ENCODE measurements at places on chromosomes 5 and 9.

DNA sequence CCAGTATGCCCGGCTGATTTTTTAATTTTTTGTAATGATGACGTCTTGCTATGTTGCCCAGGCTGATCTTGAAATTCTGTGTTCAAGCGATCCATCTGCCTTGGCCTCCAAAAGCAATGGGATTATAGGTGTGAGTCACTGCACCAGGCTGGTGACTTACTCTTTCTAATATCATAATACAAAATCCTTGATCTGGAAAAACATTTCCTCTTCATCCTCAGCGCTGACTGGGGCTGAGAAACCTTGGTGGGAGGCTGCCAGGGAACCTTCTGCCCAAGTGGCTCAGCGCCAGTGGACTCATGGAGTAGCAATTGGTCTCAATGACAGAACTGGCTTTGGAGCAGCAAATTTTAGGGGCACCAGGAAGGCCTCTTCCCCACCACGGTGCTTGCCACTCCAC, 17.5 kb upstream of the SEMA4D start:
- no peaks in the 10 kb centered on the region for H3K36me3 ChIP-seq
- no peak overlapping the region for H3K27ac ChIP-seq
- no peaks in the 10 kb centered on the region for H3K4me1 ChIP-seq
- no peak for DNase-seq
- no peaks in the 10 kb centered on the region for H3K27me3 ChIP-seq

DNA sequence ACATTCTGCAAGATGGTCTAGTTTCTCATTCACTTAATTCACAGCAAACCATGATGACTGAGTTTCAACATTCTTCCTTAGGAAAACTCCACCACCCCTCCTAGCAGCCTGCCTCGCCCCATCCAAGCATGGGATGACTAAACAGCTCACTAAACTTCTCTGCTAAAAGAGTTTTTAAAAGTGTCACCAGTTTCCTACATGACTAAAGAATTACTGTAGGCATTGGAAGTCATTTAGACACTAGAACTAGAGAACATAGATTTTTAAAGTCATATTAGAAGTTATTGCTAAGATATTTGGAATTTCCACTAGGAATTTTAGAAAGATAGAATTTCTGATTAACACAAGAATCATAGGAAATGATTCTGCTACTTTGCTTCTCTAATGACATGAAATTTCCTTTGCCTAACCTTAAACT, 5.5 kb upstream of the ESM1 start:
- no peak for DNase-seq
- no peak overlapping the region for H3K27ac ChIP-seq
- H3K4me1 ChIP-seq: no peaks in the 10 kb centered on the region
- H3K4me3 ChIP-seq: no peak overlapping the region
- H3K27me3 ChIP-seq: peaks cover 3% of the 10 kb centered on the region

GRCh38 chr5:93891491-93892480, 150.4 kb upstream of the POU5F2 start:
- H3K27ac ChIP-seq: no peak overlapping the region
- no peak for DNase-seq
- no peaks in the 10 kb centered on the region for H3K36me3 ChIP-seq
- peaks cover 14% of the 10 kb centered on the region for H3K4me1 ChIP-seq
- H3K27me3 ChIP-seq: no peaks in the 10 kb centered on the region

GRCh38 chr9:101902051-101902450, 163.6 kb upstream of the GRIN3A start:
- no peaks in the 10 kb centered on the region for H3K36me3 ChIP-seq
- H3K27me3 ChIP-seq: no peaks in the 10 kb centered on the region
- no peak overlapping the region for H3K4me3 ChIP-seq
- no peaks in the 10 kb centered on the region for H3K4me1 ChIP-seq

GRCh38 chr9:129141066-129142041, 30.1 kb downstream of the PTPA start:
- H3K27me3 ChIP-seq: no peaks in the 10 kb centered on the region
- peaks cover 23% of the 10 kb centered on the region for H3K36me3 ChIP-seq
- H3K4me1 ChIP-seq: peaks cover 82% of the 10 kb centered on the region
- H3K27ac ChIP-seq: peak overlapping the region; percentile 99
- no peak for DNase-seq

Data from esophagus muscularis mucosa (tissue), 4 donors.